ENCODE measurements at places on chromosomes 2 and 18.

DNA sequence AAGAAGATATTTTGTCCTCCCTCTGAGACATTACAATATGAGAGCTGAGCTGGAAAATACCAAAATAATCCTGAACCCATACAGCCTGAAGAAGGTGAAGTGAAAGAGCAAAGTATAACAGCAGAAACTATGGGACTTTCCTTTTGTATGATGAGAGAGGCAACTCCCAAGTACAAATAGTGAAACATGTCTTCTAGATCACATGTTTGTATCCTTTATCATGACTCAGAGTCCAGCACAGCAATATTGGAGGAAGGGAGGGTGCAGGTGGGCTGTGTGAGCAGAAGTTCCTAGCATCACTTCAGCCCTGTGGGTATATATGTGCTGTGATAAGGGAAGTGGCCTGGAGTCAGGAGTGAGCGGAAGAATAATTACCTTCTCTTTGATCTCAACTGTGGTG lies 265.6 kb upstream of the NRXN1 start:
- DNase-seq: no peak

GRCh38 chr2:128448331-128449225 lies 129.9 kb upstream of the HS6ST1 start:
- DNase-seq: no peak

- DNase-seq: no peak
Observed at GRCh38 chr2:237278568-237278967, 135.4 kb downstream of the COL6A3 start.

DNA sequence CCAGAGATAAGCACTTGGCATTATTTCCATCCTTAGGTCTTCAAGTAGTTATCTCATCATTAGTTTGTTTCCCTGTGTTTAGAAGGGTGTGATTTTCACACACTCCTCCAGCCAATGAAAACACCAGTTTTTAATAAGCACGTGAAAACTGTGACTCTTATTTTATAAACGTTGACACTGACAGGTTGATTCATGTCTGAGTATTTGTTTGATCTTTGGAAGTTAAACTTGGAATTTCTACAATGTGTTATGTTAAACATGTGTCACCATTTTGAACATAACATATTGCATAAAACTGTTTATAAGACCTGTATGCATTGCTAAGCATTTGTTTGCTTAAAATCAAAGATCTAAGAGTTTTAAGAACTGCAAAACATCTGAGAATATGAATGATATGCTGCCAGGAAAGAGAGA lies 27.6 kb downstream of the SLC40A1 start:
- no peak for DNase-seq

GRCh38 chr2:74005786-74006185 lies 21.1 kb downstream of the TET3 start:
- no peak for DNase-seq

DNA sequence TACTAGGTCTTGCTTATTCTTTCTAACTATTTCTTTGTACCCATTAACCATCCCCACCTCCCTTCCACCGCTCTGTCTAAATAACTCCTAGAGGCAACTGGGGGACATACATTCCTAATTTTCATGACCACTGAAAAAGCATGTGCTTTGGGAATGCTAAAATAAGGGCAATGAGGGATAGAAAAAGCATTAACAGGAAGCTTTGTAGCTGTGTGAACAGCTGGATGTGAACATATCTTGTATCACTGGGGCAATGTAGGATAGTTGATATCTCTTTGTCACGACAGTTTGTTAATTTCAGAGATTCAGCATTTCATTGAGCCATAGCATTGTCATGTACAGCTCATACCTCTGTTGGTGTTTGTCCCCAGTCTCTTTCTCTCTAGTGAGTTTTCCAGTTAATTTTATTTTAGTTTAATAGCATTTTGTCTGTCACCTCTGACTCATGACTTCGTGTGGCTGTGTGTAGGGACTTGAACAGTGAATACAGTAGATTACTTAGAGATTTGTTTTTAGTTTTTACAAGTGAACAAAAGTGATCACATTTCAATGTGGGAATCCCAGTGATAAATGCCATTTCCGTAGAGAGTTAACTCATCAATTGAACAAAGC lies 230.3 kb upstream of the NRP2 start:
- no peak for DNase-seq

DNA sequence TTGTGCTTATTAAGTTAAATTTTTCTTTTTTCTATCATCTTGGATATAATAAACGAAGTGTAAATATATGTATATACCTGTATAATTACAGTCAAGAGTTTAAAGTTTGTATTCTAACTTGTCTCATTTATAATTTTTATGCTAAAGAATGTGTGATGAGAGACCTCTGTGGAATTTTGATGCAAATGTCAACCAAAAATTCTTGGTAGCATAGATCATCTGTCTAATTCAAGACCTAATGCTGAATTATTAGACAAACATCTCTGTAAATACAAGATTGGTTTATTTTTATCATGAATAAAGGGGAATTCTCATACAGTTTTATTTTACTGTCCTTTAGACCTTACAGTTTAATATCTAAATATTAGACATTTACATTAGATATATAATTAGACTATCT lies 149.2 kb upstream of the VWC2L start:
- DNase-seq: no peak

- DNase-seq: no peak
Observed at GRCh38 chr2:46893269-46893939, 22.2 kb downstream of the MCFD2 start.

- no peak for DNase-seq
Observed at GRCh38 chr2:167874812-167875211, 372.6 kb downstream of the STK39 start.

- peak; percentile 27 for DNase-seq
Observed at GRCh38 chr18:35616664-35617423, 35.3 kb downstream of the GALNT1 start.

DNA sequence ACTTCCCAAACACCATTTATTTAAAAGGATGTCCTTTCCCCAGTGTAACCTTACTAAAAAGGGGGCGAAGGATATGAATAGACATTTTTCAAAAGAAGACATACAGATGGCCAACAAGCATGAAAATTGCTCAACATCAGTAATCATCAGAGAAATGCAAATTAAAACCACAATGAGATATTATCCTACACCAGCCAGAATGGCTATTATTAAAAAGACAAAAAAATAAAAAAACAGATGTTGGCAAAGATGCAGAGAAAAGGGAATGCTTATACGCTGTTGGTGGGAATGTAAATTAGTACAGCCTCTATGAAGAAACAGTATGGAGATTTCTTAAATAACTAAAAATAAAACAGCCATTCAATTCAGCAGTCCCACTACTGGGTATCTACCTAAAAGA lies 142.3 kb upstream of the NT5C1B start:
- DNase-seq: no peak

GRCh38 chr2:105765415-105766299 lies 20.9 kb downstream of the NCK2 start:
- DNase-seq: no peak

GRCh38 chr18:75064513-75064905 lies 144.4 kb downstream of the PTGR3 start:
- DNase-seq: no peak

GRCh38 chr2:109256921-109257320 lies 127.9 kb downstream of the SH3RF3 start:
- DNase-seq: no peak

- DNase-seq: no peak
Observed at GRCh38 chr2:3302751-3303582, 74.7 kb downstream of the EIPR1 start.

DNA sequence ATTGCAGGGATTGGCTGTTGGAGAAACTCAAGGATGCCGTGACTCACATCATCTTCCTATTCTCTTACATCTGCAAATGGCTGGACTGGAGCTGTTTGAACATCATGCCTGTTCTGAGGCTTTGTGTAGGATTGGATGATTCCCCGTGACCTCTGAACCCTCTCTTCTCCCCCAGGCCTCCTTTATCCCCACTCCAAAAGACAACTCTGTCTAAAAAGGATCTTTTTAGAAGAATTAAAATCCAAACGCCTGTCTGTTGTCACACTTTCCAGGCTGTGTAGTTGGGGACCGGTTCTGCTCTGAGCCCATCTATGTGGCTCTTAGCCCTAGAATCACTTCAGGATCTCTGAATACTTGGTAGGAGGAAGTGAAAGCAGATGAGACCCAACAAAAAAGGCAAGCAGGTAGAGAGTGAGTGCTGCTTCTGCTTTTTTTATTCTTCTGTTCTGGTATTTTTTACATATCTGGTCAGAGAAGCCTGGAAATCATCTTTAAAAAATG lies 565 bp downstream of the SP140 start:
- no peak for DNase-seq

DNA sequence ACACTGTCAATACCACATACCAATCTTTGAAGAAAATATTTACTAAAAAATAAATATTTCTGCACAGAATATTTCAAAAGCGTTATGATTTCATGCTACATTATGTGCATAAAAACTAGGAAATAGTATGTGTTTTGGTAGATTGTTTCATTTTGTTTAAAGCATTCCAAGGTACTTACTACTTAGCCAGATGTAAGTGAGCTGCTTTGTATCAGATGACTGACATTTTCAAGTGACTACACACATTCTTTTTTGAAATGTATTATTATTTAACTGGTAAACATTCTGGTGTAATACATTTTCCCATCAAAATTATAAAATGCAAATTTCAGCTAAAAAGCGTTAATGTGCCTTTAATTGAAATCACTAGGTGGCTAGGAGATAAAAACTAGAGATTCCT lies 21.5 kb downstream of the GCA start:
- no peak for DNase-seq

GRCh38 chr18:46071653-46072375 lies at the start of gene PSTPIP2:
TSS of gene PSTPIP2 (minus strand) at chr18:46072260. CDS start at chr18:46072188, 72 bp downstream.
- DNase-seq: no peak

GRCh38 chr2:228444161-228444560 lies 262.7 kb upstream of the SPHKAP start:
- no peak for DNase-seq

GRCh38 chr2:80120866-80121265 lies 183.7 kb downstream of the LRRTM1 start:
- DNase-seq: no peak

GRCh38 chr2:135740206-135740605 lies 1.4 kb upstream of the UBXN4 start:
- DNase-seq: no peak

- no peak for DNase-seq
Observed at GRCh38 chr18:6781796-6782195, 52.3 kb downstream of the ARHGAP28 start.

DNA sequence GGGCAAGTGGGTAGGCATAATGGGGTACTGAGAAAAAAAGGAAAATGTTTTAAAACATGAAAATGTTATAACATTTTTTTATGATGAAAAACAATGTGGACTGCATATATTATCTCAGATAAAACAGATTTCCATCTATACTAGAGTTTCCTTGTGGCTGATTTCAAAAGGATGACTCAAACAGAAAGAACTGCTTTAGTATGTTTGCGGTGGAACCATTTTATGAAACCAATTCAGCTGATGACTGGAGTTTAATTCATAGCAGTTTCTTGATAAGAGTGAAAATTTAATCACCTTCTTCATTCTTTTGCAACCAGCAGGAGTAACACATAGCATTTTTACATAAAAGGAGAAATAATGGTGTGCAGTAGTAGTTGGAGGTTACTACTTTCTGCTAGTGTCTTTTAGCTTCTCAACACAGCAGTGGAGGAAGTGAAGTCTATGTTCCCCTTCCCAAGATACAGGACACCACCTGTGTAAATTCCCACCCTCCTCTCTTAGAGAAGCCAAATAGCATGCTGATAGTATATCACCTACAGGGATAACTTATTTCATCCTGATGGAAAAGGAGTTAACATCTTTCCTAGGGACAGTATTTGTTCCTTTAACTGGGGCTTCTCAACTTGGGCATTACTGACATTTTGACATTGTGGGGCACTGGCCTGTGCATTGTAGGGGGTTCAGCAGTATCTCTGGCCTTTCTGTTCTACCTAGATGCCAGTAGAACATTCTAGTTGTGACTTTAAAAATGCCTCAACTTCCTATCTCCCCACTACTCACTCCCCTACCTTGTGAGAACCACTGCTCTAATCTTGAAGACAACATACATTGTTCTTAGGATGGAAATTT lies 29.9 kb downstream of the PELI1 start:
- DNase-seq: no peak

- DNase-seq: peak; percentile 91
Observed at GRCh38 chr2:201233192-201233811, 27.0 kb upstream of the CASP8 start.

DNA sequence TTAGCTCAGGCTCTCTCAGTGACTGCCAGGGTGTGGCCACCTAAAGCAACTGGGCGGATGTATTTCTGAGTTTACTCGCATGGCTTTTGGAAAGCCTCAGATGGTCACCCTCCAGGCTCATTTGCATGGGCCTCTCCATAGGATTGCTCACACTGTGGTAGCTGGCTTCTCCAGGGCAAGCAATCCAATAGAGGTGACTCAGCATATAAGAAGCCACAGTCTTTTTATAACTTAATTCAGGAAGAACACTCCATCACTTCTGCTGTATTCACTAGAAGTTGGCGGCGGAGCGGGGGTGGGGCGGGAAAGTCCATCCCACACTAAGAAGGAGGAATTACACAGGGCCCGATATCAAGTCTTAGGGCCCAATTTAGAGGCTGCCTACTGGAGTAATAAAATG lies 3.6 kb upstream of the DOK6 start:
- DNase-seq: no peak

DNA sequence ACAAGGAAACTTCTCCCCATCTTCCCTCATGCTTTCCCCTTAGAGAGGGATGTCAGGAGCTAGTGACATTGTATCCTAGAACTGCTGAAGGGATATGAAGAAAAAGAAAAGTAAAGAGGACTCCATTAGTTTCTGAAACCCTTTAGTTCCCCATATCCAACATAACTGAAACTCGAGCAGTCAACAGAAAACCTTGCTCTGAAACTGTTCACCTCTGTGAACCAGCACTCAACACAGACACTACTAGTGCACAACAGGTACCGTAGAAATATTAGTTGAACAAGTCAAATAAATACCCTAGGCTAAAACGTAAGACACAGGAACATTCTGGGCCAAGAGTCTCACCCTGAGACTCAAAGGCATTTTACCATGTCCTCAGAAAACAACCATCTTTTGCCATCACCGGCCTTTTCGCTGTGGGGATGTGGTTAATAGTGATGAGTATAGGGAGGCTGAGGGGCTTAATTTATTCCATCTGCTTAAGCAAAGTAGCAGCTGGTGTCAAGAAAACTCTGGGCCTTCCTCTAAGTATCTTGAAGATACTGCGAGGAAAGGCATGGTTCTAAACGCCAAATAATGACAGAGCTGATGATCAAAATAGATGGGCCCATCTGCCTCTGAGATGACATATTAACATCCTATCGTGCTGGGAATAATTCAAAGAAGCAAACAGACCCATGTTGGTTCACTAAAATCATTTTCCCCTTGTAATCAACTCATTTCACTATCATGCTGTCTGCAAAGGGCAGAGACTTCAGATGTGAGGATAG lies 156.8 kb downstream of the STK39 start:
- DNase-seq: no peak

- no peak for DNase-seq
Observed at GRCh38 chr2:234672498-234673150, 175.7 kb upstream of the ARL4C start.

GRCh38 chr2:139674577-139674976 lies 894.4 kb upstream of the NXPH2 start:
- DNase-seq: no peak

- DNase-seq: no peak
Observed at GRCh38 chr2:33135645-33136044, 188.9 kb downstream of the LTBP1 start.

All from DMS153 (cell line).